ENCODE measurements at places on chromosomes 1 and 21.
A peak's percentile ranks its signal among the peaks of the same experiment; 100 is the strongest.

GRCh38 chr1:32773018-32773763 lies 44.0 kb downstream of the YARS1 start:
- peak; percentile 83 for DNase-seq

GRCh38 chr1:178271471-178271870 lies 177.6 kb downstream of the RASAL2 start:
- DNase-seq: no peak

DNA sequence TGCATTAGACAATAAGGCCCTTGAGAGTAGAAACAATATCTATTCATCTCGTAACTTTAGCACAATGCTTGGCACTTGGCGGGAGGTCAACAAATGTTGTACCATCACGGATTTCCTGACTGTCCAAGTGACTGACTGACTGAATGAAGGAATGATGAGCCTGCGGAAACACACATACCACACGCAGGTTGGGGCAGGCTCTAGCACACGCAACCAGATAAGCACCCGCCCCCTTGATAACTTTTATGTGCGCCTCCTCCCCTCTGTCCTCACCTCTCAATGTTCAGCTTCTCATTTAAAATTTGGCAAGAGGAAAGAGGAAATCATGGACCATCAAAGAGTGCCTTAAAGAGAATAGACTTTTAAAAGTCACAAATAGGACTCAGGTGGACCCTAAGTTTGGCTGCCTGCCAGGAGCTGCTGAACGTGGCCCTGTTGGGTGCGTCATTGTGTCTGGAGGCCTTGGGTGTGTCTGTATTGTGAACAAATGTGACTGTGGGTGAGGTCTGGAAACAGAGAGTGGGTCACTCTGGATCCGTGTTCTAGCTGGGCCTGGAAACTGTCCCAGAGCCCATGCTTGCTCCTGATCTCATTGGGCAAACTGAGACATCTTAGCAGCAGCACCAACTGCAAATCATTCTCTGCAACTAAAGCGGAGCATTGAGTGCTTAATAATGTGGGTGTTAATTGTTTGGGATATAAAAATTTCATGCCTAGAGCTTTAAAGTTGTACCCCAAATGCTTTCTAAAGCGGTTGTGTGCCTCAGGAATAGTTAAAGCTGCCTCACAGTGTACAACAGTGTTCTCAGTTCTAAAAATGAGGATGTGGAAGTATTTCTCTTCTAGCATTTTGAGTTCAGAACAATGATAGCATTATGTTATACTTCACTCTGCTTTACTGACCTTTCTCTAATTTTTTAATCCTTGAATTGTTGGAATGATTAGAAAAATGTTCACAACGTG lies 47.6 kb upstream of the ABCG1 start:
- DNase-seq: no peak

DNA sequence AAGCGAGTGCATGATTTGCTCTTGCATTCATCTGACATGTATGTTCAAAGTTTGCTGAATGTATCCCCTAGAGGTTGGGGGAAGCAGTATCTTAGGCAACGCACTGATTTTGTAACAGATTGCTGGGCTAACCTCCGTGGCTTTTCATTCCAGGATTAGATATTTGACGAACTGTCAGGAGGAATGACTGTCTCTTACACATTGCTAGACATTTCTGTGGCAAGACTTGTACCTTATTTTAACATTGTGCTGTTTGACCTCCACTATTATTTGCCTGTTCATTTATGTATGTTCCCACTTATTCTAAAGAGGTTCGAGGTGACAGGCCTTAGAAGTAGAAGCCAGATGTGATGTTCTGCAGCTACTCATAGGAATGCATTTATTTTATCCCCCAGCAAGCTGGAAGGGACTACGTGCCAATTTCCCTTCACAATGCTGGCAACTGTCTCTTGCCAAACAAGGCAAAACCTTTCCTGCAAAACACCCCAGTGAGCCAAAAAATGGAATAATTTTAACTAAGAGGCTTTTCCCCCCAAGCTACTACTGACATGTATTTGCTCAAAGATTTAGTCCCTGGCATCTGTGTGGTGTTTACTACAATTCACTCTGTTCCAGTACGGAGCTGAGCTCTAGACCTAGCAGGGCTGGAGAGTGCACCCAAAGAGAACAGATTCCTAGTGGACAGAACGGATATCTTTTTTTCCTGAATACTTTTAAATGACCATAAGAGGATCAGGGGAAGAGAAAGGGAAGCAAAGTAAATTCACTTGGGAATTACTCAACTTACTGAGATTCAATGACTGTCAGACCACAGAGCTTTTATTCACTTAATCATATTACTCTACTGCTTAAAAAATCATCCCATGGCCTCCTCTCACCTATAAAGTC lies 646.2 kb downstream of the SMYD3 start:
- no peak for DNase-seq

DNA sequence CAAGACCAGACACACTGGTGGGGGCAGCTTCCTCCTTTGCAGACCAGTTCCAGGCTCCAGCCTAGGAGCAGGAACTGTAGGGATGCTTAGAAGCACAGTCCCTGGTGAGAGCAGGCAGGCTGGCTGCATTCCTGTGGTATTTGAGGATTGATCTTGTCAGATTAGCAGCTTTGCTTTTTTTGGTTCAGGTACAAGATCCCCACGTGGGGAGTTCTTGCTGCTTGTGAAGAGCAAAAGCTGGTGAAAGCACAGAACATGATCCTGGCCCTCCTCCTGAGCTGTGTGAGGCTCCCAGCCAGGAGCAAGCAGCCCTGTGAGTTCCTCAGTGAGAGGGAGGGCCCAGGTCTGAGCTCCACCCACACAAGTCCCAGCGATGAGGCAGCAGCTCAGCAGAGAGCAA lies 75.3 kb upstream of the ARTN start:
- DNase-seq: no peak

- no peak for DNase-seq
Measured at GRCh38 chr1:27773826-27774445, 917 bp downstream of the STX12 start.

DNA sequence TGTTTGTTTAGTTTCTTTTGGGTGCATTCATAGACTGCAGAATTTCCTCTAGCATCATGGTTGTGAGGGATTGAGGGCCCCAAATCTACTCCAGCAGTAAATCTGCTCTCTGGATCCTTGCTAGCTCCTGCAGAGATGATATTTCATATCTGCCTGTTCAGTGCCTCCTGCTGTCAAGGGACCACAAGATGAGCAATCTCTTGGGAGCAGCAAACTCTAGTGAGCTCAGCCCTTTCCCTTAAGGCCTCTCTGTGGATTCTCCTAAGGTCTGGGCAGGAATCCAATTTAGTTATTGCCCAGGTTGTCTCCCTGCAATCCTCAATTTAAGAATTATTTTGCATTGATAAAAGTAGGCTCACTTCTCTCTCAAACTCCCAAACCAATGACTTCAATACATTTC lies 76.9 kb downstream of the RGS18 start:
- DNase-seq: no peak

DNA sequence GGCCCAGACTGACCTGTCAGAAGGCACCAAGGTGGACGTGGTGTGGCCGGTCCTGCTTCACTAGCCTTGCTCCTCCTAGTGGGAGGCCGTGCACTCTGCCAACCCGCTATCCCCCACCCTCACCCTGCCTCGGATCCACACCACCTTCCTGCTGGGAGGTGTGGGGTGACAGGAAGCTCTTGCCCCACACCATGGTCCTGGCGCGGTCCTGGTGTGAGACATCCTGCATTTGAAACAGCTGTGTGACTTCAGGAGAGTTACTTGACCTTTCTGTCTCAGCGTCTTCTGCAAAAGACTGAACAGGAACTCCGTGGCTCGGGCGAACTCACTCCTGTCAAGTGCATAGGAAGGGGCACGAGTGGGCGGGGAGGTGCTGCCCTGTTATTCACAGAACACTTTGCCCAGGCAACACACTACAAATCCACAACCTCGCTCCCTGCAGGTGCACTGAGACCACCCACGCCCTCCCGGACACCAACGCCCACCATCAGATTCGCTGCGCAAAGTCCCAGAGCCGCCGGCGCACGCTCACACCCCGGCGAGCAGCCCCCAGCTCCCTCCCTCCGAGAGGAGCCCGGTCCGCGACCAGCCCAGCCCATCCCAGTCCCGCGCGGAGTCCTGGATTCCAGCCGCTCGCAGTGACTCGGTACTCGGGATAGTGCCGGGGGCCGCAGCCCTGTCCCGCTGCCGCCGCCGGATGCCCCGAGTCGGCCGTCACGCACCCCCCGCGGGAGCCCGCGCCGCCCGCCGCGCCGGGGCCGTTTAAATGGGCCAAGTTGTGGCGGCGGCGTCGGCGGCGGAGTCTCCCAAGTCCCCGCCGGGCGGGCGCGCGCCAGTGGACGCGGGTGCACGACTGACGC lies at the start of gene SAMD11:
Gene SAMD11 (plus strand): TSS at position 793 of the 860 bp plus-strand sequence. CDS start 509 bp downstream, outside the sequence.
- DNase-seq: no peak

- no peak for DNase-seq
Measured at GRCh38 chr1:68213843-68214242, 18.5 kb downstream of the WLS start.

DNA sequence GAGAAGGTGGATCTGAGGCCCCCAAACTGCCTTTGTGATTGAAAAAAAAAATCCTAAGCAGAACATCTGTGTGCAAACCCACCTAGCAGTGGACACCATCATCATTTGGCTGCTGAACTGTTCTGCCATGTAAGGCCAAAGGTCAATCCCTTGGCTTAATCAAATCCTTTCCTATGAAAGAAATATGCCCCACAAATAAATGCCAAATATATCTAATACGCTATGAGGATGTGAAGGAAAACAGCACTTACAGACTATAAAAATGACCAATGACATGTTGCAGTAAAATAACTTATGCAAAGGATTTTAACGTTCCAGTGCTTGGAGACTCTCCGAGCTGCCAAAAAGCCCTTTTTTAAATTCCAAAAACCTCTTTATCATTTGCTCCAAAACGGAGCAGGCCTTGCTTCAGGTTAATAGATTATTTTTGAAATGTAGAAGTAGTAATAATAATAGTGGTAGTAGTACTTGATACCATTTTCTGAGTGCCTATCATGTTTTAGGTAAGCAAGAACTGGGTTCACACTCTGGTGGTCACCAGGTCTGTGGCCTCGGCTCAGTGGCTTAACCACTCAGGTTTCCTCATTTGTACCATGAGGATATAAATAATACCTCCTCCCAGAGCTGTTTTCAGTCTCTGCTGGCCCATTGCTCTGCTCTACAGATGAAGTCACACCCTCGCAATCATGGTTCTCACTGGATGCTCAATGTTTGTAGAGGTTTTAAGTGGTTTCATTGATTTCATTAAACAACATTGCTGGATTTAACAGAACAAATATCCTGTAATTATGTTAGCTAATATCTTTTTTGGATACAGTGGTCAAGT lies 47.9 kb upstream of the EDEM3 start:
- DNase-seq: no peak

DNA sequence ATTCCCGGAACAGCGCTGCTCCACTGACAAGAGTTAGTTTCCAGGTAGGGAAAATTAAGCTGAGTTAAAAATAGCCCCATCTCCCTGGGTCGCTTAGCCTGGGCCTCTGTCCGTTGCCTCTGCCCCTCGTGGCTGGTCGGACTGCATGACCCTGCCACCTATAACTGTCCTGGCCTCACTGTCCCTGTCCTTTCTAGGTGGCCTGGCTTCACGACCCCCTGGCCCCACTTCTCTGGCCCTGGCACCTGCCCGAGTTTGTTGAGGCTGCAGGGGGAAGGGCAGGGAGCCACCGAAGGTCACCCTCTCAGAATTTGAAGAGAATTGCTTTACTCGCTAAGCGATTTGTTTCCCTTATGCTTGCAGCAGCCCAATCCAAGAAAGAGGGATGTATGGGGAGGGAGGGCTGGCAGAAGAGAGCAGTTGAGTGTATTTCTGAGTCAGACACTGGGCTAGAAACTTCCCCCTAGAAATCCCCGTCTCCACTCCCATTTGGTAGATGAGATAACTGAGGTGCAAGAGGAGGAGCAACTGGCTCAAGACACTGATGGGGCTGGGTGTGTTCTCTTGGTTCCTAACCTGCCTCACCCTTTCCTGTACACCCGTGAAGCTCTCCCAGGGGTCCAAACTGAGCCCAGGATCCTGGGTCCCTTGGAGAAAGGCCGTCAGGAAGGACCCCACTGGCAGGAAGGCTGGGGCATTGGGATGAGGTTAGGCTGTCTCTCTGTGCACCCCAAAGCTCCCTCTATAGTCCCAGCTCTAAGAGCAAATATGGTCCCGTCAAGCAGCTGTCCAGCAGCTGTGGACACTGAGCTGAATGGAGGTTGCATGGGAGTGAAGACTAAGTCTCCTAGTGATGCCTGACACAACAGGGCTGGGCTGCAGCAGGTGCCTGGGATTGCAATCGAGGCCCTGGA lies 2.9 kb upstream of the EDN2 start:
- DNase-seq: peak; percentile 62

GRCh38 chr1:14135070-14135469 lies 435.1 kb downstream of the PRDM2 start:
- no peak for DNase-seq

GRCh38 chr1:117363571-117364048 lies 3.6 kb upstream of the MAN1A2 start:
- DNase-seq: no peak

DNA sequence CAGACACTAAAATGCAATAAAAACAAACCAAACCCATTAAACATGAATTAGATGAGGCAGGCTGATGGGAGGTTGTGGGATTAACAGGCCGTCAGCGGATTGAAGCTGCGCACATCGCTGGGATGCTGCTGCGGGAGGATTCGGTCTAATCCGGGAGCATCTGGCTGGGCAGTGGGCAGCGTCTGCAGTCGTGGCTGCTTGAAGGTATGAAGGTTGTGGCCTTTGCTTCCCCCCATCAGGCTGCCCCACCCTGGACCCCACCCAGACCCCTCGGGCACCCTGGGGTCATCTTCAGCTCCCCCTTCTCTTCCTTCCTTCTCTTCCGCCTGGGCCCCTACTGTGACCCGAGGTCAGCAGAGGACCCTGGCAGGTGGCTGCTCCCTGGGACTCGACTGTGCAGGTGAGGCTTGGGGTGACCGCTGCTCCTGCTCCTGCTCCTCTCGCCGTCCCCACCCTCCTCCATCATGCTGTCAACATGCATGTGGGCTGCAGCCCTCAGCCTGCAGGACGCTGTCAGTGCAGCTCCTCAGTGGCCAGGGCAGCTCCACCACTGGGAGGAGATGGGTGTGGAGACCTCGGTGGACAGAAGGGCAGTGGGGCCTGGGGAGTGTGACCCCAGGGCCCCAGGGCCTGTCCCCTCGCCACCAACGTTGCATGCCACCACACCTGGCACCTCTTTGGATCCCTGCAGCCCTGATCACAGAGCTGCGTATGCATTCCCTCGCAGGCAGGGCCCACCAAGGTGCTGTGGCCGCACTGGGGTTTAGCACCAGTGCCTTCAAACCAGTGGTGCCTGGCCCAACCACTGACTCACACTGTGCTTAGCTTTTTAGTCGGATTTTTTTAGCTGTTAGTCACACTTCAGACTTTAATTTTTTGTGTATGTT lies 112.2 kb upstream of the COL6A1 start:
- no peak for DNase-seq

DNA sequence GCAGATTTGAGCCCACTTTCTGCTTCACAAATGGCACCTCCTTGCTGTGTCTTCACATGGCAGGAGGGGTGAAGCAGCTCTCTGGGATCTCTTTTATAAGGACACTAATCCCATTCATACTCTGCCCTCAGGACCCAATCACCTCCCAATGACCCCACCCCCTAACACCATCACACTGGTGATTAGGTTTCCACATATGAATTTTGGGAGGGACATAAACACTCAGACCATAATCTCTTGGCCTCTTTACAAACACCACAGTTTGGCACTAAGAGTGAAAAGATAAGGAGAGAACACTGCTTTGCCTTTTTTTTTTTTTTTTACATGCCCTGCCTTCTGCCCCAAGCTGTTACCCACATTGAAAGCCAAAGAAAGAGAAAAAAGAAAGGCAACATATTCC lies 166.2 kb upstream of the NFIA start:
- DNase-seq: no peak

GRCh38 chr1:221089273-221089672 lies 210.0 kb downstream of the HLX start:
- DNase-seq: no peak

Data from GM12892 (cell line).